Stimulated activated CD4-positive, alpha-beta T cell treated with anti-CD3 and anti-CD28 coated beads, Interleukin-1b, Interleukin-23, amount 100 ng/mL, for 1 hour (primary cell): ENCODE measurements at places on chromosomes 2 and 18.

- no peak for DNase-seq
These were observed 116.6 kb downstream of the MTX2 start for GRCh38 chr2:176385838-176386237.

DNA sequence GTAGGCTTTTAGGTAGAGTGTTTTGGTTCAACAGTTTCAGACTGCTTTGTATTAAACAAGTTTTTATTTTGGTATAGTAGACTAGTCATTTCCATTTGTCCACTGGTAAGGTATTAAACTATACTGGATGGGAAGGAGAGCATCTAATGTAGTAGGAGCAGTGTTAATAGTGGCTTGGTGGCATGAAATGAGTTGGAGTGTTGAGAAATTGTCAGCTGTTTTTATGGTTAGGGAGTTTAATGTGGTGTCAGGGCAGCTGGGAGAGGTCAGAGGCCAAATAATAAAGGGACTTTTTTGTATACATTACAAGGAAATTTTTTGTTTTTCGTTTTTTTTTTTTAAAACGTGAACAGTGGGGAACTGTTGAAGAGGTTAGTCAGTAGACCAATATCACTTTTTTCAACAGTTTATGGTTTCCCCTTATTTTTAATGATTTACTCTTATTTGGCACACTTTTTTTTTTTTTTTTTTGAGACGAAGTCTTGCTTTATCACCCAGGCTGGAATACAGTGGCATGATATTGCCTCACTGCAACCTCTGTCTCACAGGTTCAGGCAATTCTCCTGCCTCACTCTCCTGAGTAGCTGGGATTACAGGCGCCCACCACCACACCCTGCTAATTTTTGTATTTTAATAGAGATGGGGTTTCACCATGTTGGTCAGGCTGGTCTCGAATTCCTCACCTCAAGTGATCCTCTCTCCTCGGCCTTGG is 21.2 kb downstream of the ACTR3 start:
- no peak for DNase-seq

DNA sequence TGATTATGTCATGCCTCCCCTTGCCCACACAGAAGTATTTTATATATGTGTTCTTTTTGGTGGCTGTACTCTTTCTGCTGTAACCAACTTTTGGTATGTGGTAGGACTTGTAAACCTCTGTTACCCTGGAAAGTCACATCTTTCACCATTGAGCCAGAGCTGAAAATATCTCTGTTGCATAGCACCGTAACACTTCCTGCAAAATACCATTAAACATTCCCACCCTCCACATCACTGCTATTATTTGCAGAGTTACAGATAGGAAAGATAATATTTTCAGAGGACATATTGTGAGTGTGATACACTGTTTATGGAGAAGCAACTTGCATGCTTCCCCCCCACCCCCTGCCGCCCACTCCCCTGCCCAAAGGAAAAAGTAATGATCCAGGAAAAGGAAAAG is 44.8 kb downstream of the CAB39 start:
- no peak for DNase-seq

DNA sequence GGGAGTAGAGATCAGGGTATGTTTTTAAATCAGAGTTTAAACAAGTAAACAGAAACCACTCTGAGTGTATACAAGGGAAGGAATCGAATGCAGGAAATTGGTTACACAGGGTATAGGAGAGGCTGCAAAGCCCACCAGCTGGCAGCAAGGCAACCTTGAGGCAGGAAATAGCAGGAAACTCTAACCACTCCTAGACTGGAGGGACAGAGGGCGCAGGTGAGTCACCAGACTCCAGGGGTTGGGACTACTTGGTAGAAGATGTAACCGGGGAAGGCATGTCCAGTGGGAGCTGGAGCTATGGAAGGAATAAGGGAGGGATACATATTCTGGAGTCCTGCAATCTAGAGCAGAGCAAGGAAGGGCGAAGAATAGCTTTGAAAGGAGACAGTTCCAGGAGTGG is 152.3 kb downstream of the MEIS1 start:
- no peak for DNase-seq

DNA sequence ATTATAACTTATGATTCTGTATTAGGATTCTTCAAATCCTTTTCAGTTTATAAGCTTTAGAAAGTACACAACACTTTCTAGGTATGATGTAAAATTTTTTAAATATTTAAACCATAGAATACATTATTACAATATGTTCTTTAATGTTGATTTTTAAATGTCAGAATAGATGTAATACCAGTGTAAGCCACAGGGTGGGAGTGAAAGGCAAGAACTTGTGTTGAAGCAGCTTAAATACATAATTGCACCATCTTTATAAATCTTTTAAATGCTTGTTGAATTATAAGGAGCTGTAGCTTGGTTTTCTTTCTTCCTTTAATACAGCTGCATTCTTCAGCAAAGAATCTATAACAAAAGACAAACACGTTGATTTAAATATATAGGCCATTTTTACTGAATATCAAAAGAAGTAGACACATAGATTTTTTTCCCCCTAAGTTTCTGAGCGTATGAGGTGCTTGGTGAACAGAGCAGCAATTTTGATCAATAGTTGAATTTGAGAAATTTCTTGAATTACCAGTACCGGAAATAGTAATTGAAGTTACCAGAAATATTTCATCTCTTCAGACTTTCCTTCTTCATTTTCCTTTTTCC is 63.0 kb downstream of the TANK start:
- no peak for DNase-seq

GRCh38 chr2:47312491-47312850 is 90.5 kb upstream of the MSH2 start:
- no peak for DNase-seq

DNA sequence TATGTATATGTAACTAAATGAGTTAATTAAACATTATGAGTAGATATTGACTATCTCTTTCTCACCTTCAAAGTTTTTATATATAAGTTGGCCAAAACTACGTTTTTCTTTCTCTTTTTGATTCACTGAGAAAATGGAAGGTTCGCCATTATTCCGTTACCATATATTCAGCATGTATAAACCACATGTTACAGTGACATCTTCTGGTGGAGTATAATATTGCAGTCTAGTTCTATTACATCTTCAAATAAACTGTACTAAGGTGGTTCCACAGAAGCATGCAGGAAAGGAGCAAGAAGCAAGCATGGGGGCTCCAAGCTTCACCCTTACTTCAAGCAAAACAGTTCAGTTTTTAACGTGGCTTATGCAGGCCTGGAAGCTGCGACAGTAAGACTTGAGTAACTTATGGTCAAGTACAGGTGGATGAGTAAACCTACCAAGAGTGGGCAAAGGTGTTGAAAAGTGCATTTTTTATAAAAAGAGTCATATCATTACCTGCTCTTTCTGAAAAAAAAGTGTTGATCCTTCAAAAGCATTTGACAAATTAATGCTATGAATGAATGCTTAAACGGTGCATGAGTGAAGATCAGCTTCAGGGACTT is 129.8 kb upstream of the RAB6C start:
- no peak for DNase-seq

DNA sequence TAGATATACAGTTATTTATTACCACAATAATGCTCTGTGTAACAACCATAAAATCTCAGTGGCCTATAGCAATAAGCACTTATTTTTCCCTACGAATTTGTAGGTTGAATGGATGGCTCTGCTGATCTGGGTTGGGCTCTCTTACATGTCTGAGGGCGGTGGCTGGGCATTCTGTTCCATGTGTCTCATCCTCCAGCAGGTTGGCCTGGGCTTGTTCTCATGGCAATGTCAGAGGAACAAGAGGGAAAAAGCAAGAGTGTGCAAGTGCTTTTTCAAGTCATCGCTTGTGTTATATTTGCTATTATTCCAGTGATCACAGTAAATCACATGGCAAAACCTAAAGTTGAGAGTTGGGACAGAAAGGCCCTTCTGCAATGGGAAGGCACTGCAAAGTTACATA is 30.4 kb upstream of the MYO3B start:
- DNase-seq, result no peak

- DNase-seq, result no peak
These were observed 697 bp upstream of the SPATS2L start for GRCh38 chr2:200305797-200306195.

DNA sequence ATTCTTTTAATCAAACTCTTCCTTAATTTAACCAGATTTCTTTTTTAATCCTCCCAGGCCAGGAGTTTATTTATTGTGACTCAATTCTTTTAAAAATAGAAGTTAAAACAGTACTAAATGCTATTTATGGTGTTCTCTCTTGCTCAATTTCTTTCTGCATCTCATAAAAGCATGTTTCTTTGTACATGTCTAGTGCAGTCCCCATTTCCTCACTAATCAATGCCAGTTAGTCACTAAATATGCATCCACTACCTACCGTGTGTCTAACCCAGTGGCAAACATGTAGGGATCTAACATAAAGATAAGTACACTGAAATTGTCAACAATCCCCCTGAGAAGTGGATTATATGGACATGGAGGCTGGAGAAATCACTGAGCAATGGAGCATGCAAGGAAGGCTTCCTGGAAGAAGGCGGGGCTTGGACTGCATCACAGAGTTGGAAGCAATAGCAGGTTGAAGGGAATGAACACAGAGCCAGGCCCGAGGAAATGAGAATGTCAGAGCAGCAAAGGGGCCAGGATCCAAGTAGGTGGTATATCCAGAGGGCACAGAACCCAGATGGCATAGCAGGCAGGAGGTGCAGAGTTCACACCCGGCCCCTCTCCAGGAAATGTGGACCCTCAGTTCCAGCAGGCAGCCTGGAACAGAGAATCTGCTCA is 105.3 kb upstream of the FOSL2 start:
- no peak for DNase-seq

GRCh38 chr2:97742381-97742847 is 29.0 kb downstream of the ZAP70 start:
- DNase-seq, result no peak

DNA sequence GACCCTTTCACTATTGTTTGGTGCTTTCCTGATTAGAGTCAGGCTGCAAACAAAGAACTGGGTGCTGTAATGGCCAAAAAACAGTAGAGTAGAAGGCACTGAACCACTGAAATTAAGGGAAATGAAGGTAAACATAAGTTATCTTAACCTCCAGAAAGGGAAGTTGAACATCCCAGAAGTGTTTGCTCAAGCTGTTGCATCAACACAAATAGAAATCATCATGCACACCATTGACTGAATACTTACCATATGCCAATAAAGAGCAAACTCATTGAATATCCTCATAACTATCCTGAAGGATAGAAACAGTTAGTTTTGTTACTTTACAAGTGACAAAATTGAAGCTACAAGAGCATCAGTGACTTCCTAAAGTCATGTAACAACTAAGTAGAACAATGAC is 477.4 kb upstream of the CHST9 start:
- DNase-seq, result no peak

GRCh38 chr2:240519396-240520129 is 38.2 kb downstream of the ANKMY1 start:
- no peak for DNase-seq

- no peak for DNase-seq
These were observed 1080.9 kb upstream of the ZEB2 start for GRCh38 chr2:145600811-145601210.

DNA sequence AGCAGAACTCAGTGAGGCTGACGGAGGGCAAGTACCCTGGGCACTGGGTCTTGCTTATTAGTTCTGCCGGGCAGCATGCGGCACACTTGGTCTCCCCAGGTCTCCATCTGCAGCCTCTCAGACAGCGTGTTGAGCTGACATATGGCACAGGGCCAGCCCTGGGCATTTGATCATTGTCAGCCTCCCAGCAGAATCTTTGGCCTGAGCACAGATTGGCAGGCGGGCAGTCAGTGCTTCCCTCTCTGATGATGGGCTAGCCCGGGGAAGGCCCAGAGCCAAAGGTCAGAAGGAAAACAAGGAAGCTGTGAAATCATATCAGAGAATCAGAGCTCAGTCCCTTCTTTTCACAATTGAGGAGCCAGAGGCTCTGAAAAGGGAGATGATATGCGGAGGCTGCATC is 150.1 kb upstream of the LRRTM1 start:
- no peak for DNase-seq

GRCh38 chr2:151032741-151033191 is 228.9 kb downstream of the RBM43 start:
- no peak for DNase-seq

- no peak for DNase-seq
These were observed 63.1 kb downstream of the RHOB start for GRCh38 chr2:20509770-20510490.

DNA sequence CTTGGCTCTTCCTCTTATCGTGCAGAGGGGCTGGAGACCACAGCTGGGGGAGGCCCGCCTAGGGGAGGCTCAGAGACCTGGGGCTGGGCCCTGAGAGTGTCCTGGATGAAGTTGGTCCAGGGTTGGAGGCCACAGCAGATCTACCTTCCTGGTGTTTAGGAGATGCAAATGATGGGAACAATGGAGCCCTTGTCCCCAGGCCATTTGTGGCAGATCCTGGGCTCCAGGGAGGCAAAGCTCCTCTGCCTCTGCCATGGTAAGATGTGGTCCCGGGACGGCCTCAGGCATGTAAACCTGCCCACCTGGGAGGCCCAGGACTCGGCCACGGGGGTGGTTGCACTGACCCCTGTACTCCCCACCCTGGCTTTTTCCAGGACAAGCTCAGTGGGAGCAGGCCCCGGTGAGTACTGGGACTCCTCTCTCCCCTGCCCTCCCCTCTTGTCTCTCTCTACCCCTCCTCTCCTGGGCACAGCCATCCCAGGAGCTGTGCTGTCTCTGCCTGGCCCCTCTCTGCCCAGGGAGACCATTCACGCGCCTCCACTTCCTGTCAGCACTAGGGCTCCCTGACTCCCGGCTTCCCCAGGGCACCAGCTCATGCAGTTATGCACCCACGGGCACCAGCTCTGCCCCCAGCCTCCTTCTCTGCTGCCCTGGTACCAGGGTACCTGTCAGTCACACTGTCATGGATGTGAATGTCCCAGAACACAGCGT is 10.9 kb downstream of the SH2D6 start:
- no peak for DNase-seq

GRCh38 chr2:134276381-134277172 is 22.7 kb downstream of the MGAT5 start:
- DNase-seq, result no peak

GRCh38 chr2:108916122-108916795 is 72.8 kb downstream of the EDAR start:
- no peak for DNase-seq

GRCh38 chr2:174053355-174054151 is 88.4 kb upstream of the SP3 start:
- DNase-seq, result no peak

DNA sequence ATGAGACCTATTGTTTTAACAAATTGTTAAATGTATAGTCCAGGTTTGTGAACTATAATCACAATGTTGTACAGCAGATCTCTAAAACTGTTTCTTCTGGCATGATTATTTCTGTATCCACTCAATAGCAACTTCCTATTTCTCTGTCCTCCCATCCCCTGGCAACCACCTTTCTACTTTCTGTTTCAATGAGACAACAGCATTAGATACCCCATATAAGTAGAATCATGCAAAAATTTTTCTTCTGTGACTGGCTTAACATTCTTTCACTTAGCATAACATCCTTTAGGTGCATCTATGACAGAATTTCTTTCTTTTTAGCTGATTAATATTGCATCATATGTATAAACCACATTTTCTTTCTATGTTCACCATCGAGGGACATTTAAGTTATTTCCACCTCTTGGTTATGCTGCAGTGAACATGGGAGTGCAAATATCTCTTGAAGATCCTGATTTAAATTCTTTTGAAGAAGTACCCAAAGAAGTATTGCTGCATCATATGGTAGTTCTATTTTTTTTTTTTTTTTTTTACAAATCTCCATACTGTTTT is 713.5 kb downstream of the LRP1B start:
- DNase-seq, result no peak
